ENCODE measurements at places on chromosomes 11 and 22.

- DNase-seq: no peak
These were observed 21.6 kb downstream of the PPM1F start for GRCh38 chr22:21931056-21931455.

- peak; percentile 32 for DNase-seq
These were observed 1.1 kb downstream of the KCNQ1 start for GRCh38 chr11:2445746-2446551.

DNA sequence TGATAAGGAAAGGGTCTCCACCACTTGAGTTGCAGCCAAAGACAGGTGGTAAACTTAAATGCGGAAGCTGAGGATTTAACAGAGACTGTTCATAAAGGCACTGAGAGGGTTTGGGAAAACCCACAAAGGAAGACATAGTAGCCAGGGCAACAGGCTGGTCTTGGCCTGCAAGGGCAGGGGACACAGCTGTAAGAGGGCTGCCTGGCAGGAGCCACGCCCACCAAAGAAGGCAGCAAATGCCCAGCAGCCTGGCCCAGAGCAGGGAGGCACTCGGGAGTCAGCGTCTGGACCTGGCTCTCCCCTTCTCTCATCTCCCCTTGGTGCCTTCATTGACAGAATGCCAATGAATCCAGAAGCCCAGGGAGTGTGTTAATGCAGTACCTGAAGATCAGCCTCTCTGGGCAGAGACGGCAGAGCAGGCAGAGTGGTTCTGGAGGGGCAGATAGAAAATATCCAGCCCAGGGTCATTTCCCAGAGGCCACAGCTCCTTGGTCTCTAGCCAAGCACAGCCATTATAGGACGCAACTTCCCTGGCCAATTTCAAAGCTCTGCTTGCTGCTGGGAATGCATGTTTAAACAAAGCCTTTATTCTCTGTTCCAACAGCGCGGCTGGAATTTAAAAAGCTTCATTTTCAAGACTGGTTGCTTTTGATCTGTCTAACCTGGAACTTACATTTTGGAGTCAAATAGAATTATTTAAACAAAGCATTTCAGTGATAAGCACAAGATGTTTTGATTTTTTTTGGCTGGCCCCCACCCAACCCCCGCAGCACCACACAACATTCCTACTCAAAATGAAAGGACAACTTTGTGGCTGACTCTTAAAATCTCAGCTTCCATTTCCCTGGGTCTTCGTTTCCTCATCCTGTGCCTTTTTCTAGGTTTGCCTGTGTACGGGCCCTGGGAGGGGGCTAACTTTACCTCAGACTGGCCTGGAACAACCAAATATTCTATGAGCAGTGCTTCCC lies 125.6 kb upstream of the LMO1 start:
- no peak for DNase-seq

DNA sequence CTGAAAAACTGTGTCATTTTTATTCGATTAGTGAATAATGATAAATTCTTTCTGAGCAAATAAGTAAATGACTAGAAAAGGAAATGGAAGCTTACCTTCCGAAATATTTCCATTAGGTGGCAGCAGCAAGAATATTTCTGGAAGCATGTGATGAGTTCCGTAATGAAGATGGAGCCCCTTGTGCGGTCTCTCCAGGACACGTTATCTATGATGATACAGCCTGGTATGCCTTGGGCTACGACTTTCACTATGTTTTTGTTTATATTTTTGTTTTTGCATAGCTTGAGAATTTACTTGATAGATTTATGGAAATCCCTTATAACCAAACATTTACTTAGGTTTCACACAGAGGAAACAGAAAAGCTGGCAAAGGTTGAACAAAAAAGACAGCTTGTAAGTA lies 25.7 kb downstream of the CASP5 start:
- DNase-seq: no peak

DNA sequence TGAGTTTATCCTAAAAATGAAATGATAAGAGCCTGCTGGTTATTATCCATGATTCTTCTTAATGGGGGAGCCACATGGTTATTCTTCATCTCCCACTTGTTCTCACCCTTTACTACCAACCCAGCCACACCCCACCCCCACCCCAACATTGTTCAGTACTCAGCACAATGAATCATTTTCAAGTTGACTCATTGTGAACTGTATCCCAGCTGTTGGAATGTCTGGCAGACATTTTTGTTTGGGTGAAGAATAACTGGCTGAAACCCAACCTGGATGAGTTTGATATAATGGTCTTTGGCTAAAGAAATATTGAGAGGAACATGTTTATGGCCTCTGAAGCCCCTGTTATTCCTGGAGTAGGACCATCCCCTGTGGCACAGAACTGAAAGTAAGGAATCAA lies 136.2 kb downstream of the ELP4 start:
- DNase-seq: no peak

- DNase-seq: no peak
These were observed 112.8 kb downstream of the TRPC6 start for GRCh38 chr11:101470881-101471520.
